ENCODE measurements at places on chromosomes 6 and 20.

DNA sequence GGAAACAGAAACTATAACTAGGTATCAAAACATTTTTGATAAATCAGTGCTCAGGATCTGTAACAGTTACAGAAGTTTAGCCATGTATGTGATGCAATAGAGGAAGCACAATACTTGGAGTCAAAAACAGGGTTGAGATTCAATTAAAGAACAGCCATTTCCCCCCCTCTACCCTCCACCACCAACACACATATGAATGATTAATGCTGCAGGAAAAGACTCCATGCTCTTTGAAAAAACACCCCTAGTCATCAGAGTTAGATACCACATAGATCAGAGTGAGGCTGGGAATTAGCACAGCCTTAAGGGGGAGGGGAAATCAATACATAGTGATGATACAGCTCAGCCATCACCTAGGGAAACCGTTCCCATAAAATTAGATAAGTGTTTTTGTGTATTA, 108.9 kb upstream of the EMILIN3 start:
- no peak for DNase-seq

DNA sequence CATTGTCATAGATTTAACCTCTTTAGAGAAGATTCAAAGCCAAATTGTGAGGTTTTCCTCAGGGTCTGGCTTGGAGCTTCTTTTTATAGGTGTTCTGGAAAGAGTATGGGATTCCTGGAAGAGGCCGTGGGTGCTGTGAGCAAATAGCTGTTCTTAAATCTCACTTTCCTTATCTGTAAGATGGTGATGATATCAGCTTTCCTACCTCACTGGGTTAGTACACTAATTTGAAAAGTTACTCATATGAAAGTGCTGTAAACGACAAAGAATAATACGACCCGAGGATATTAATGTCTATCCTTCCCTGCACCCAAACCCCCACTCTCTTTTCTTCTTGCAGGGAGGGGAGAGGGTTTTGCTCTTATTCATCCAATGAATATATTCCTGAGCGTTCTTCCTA, 116.9 kb upstream of the ENPP5 start:
- DNase-seq = no peak

- no peak for DNase-seq
Observed at GRCh38 chr6:155380666-155381332, 66.5 kb upstream of the TFB1M start.

DNA sequence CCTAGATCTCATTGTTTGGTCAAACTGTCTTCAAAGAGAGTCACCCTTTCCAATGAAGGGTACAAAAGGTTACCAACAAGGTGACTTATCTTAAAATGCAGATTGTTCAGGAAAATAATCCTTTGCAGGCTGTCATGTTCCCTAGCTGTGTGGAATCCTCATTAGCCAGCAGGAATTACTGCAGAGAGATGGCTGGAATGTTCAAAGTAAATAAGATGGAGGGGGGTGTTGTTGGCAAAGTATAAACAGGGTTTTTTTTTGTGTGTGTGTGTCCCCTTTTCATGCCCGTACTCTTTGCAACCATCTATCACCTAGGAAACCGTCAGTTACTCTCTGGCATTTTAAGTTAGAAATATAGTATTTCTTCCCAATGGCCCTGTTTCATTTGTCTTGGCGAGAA, 6.5 kb downstream of the NEDD9 start:
- no peak for DNase-seq

DNA sequence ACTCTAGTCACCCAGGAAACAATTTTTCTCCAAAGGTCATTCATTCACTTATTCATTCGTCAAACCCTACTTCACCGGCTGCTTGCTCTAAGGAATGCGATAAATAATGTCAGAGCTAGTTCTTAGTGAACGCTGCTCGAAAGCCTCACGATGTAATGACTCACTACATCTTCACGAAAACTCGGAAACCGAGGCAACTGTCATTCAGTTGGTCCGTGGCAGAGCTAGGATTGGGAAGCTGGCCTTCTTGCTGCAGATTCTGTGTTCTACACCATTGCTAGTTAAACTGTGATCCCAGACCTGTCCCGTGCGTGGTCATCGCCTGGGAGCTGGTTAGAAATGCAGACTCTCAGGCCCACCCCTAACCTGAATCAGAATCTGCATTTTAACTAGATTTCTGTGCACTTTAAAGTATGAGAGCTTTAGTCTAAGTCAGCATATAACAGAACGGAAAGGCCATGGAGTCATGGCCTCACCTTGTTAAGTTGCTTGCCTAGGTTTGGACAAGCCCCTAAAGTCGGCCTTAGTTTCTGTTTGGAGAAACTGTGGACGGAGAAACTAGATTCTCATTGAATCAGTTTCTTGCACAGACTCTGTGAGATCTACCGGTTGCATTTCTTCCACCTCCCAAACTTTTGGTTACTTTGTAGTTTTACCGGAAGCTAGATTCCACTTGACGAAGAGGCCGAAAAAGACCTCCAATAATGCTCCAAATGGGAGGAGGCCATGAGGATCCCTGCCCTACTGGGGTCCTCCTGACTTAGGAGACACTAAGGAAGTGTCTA, 651 bp upstream of the CCND3 start:
- peak; percentile 65 for DNase-seq

GRCh38 chr6:144336900-144337299, 51.8 kb downstream of the UTRN start:
- DNase-seq = no peak

DNA sequence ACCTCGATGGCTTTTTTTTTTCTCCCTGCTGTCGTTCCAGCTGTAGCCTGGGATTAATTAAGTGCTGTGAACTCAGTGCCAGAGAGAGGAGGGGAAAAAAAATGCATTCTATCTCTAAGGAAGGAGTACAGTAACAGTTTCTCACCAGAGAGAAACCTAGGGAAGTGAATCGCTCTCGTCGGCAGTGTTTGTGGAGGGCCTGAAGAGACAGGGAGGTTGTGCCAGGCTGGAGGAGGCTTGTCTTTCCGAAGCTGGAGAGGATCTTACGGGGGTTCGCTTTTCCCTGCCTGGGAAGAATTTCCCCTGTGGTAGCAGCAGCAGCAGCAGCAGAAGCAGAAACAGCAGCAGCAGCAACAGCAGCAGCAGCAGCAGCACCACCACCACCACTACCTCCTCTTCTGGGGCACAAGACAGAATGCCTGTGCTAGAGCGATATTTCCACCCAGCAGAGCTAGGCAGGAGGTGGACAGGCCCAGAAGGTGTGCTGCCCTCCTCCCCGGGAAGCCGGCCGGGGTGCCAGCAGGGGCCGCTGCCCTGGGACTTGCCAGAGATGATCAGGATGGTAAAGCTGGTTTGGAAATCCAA, 186.5 kb downstream of the PDE7B start:
- no peak for DNase-seq

GRCh38 chr6:157213426-157213825, 109.9 kb downstream of the TMEM242 start:
- DNase-seq = no peak

- no peak for DNase-seq
Observed at GRCh38 chr6:14089224-14089623, 28.3 kb upstream of the CD83 start.

GRCh38 chr6:15414235-15414612, 168.4 kb downstream of the JARID2 start:
- no peak for DNase-seq

GRCh38 chr20:63750807-63751470, 11.4 kb downstream of the SLC2A4RG start:
- no peak for DNase-seq

DNA sequence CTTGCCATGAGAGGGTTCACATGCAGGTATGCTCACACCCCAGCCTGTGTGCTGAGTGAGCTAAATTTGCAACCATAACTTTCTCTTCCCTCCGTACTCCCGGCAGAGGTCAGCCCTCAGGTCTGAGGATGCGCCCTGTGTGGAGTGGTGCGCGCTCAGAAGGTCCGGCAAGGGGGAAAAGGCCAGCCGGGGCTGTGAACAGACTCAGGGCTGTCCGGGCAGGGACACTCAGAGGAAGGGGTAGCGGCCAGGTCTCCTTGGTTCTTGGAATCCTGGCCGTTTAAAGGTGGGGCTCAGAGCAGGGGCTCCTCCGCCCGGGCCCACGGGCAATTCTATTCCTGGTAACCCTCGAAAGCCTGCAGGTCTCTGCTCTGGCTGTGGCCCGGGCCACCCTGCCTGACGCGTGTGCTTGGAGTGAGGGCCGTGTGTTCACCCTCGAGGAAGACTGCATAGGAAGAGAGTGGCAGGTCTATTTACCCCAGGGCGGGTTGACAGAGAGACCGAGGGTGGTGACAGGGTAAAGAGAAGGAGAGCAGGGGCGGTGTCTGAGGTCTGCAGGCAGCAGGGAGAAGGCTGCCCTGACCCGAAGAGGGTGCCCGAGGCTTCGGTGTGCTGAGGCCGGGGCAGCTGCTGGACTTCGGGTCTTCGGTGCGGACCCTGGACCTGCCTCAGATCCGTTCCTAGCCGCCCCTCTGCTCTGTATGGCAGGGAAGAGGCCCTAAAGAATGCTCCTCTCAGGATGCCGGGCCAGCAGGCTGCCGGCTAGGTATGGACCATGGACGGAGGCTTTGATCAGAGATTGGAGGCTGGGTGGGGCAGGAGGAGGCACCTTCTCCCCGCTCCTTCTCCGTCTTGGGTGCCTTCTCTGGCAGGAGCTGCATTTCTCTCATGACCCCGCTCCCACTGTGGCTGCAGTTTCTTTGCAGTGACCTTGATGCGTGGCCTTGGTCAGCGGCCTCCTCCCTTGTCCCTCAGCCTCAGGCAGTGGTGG, 131.1 kb upstream of the ARMC2 start:
- no peak for DNase-seq

- no peak for DNase-seq
Observed at GRCh38 chr6:50657513-50657912, 55.8 kb upstream of the TFAP2D start.

DNA sequence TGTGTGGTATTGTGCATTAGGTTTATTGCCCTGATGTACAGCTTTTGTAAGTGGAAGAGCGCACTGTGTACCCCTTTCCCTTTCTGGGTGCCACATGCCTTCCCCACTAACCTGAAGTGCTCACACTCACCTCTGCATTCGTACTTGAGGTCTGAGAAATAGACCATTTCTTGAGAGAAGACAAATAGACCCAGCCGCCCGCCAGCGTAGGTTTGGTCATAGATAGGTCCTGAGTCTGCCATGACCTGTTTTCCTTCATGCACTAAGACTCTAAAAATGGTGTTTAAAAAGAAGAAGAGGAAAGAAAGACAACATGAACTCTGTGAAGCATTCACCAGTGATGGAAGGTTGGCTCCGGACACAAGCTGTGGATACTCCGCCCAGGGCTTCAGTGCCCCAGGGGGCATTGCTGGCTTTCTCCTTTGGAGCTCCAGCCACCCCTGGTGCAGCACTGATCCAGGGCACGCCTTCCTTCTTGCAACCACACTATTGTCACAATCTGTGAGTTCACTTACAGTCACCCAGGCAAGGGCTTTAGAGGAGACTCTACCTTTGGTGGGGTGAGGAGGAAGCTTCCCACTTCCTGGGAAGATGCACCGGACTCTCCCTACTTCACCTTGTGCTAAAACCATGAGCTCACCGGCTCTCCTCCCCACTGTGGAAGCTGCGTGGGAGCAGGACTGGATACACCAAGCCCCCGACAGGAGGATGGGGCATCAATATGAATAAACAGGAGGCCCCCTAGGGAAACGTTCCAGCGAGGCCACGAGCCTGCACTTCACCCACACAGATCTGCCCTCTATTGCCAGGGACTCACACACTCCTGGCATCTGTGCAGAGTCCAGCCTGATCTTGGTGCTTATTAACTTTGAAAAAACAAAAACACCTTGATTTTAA, 33.3 kb downstream of the THBS2 start:
- no peak for DNase-seq

- DNase-seq = peak; percentile 48
Observed at GRCh38 chr6:137661601-137662000, 167.4 kb upstream of the OLIG3 start.

- DNase-seq = no peak
Observed at GRCh38 chr6:125749865-125750691, 646 bp downstream of the HEY2 start.

DNA sequence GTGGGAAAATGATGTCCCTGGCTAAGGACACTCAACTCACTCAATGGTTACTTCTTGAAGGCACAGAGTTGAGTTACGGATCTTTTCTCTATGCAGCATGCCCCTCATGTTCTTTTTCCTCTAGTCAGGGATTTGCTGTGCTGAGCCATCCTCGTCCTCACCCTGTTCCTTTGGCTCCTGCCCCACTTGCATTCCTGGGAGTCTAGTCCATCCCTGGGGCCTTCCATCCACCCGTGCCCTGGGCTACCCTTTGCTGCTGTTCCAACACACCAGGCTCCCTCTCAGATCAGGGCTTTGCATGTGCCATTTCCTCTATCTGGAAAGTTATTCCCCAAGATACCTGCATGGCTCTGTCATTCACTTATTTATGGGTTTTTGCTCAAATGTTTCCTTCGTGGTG, 13.3 kb upstream of the KCNG1 start:
- no peak for DNase-seq

- DNase-seq = no peak
Observed at GRCh38 chr6:156782691-156783320, 5.6 kb downstream of the ARID1B start.

- DNase-seq = no peak
Observed at GRCh38 chr6:30009113-30009512, 52.0 kb upstream of the POLR1H start.

DNA sequence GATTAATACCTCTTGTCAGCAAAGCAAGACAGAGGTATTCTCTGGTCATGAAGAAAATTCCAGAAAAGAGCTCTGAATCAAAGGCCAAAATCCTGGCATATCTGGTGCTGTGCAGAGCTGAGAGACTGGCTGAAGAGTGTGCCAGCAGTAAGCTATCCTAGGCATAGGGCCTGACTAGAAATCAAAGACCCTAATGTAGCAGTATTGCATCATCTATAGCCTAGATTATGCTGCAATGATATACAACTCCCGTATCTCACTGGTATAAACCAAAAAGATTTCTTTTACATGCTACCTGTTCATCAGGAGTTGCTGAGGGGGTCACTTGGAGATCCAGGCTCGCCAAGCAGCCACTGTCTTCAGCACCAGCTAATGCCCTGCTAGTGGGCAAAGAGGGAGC, 30.9 kb upstream of the TRIM39 start:
- no peak for DNase-seq

DNA sequence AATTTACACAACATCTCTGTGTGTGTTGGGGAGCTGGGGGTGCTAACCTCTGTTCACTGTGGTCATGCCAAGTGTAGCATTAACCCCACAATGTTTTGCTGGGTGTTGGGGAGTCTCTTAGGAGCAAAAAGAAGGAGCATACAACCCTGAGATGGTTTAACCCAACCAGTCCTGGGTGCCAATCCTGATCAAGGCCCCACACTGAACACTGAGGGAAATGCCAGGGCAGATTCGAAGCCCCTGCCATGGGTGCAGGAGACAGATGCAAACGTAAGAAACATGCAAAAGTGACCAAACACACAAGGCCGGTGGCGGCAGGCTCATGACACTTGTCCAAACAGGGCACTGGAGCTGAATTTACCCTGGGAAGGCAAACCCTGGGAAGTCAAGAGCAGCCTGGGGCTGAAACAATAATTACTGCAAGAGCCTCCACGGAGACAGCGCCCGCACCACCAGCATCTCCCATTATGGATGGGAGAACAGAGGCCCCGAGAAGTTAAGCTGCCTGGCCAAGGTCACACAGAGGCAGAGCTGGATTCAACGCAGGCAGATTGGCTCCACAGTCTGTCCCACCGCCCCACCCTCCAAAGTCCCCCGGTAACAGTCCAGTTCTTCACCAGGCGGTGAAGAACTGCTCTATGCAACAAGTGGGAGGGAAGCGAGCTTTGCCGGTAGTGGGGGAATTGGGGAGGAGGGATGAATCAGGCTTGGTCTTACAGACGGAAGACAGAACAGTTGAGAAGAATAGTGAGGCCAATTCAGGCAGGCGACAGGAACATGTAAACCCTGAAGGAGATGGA, 8.5 kb downstream of the ACSS1 start:
- DNase-seq = no peak

All from RWPE1 (cell line).